Activated CD8-positive, alpha-beta memory T cell treated with anti-CD3 and anti-CD28 coated beads for 24 hours (primary cell): ENCODE measurements at places on chromosomes 1 and 21.
A peak's percentile ranks its signal among the peaks of the same experiment; 100 is the strongest.

DNA sequence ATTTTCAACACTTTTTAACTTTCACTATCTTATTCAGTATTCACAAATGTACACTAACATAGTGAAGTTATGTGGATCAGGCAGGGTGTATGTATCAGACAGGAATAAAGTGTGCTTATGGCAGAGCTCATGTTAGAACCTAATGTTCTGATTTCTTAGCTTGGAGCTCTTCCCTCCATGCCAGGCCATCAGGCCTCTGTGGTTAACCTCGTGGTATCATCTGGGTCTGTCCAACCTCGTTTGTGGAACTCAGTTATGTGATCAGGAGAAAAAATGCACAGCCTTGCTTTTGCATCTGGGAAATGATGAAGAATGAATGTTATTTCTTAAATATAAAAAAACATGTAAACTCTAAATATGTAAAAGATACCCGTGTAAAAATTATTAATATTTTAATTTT is 86.9 kb downstream of the MPZL1 start:
- DNase-seq, result no peak

DNA sequence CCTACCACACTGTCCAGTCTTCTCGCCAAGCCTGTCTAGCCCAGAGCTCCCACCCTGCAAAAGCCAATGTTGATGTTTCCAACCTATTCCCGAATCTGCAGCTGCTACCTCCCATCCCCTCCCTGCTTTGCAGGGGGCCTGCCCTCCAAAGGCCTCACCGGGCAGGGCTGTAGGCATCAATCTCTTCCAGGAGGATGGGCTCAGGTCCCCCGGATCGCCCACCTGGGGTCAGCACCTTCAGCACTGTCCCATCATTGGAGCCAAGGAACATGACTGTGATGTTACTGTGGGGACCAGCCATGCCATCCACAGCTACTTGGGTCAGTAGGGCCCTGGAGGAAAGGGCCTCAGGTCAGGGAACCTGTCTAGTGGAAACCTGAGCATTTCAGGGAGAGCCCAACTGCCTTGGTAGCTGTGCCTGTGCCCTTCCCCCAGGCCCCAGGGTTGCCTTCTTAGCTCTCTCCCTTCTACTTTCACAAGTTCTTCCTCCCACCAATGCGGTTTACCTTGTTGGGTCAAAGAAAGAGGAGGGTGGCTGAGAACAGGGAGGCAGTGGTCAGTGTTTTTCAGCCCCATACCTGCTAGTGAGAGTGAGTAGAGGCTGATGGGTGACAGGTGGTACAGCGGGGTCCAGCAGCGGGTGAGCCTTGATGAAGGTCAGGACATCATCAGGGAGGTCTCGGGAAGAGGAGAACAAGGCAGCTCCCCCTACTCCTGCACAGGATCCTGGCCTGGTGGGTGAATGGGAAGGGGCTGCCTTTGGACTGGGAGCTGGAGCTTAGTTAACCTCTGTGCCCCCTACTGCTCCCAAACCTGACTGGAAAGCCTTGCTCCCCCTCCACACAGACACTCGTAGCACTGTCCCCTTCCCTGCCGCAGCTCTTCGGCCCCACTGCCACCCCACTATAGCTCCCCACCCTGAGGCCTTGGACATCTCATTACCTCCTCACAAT is 10.7 kb downstream of the SEMA6C start:
- DNase-seq, result no peak

DNA sequence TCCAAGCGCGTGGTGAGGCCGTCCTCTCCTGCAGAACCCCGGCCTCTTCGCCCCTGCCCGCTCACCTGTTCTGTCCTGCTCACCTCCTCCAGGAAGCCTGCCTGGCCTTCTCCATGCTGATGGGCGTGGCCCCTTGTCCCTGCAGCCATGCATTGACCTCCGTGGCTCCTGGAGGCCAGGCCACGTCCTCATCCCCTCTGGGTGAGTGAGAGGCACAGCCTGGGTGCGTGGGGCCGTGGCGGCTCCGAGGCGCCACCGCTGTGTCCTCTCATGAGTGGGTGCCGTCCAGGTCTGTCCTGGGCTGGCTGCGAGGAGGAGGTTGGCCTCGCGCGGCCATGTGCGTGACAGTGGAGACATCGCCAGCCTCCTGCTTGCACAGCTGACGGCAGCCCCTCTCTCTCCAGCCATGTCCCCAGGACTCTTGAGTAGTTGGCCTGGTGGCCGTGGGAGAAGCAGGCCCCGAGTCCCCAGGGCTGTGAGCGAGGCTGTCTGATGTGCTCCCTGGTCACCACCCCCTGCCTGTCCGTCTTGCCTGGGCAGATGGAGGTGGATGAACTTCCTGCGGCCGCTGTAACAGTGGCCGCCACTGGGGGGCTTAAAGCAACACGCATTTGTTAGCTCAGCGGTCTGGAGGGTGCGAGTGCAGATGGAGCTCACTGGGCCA is 58.1 kb downstream of the PRKCZ start:
- DNase-seq, result no peak

GRCh38 chr1:235295902-235296350 is 32.1 kb downstream of the ARID4B start:
- DNase-seq, result no peak

GRCh38 chr1:167273027-167273800 is 52.5 kb downstream of the POU2F1 start:
- DNase-seq, result no peak

DNA sequence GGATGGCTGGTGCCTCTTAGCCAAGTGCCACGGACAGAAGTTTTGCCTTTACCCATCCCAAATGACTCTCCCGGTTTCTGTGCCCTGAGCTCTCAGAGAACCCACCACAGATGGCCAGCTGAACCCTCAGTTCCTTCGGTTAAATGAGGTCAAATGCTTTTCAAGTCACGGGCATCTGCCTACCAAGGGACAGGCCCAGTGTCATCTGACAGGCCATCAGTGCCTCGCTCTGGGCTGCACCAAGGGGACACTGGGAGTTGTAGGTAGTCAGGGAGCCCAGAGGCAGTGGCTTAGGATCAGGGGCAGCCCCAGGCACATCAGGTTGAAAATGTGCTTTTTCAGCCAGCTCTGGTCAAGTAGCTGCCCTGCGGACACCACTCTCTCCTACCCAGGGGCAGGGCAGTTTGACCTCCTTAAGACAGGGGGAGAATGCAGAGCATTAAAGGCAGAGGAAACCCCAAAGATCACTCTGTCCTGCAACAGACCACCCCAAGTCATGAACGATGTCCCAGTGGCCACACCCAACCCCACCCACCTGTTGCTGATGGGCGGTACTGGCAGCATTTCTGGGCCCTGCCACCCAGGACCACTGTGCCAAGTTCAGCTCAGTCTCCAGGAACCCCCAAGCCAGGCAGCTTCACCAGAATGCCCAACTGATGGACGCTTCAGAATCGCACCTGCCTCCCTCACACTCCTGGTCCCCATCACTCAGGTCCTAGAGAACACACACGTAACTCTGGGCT is 60.7 kb downstream of the CASZ1 start:
- no peak for DNase-seq

- DNase-seq, result peak; percentile 65
Measured at GRCh38 chr1:1665815-1666251, 7.0 kb upstream of the CDK11B start.

- no peak for DNase-seq
Measured at GRCh38 chr1:2177541-2177940, 17.0 kb downstream of the FAAP20 start.

- DNase-seq, result no peak
Measured at GRCh38 chr21:41589620-41590175, 81.7 kb upstream of the TMPRSS2 start.

GRCh38 chr1:48746906-48747305 is 29.8 kb downstream of the BEND5 start:
- no peak for DNase-seq

GRCh38 chr1:20255666-20256065 is 35.0 kb upstream of the VWA5B1 start:
- DNase-seq, result no peak

- DNase-seq, result no peak
Measured at GRCh38 chr1:151251656-151252470, 2.7 kb upstream of the PSMD4 start.

GRCh38 chr21:38202811-38203210 is 54.0 kb upstream of the KCNJ15 start:
- no peak for DNase-seq

- no peak for DNase-seq
Measured at GRCh38 chr1:225635649-225636048, 17.3 kb downstream of the ENAH start.
